ENCODE measurements at places on chromosomes 4 and X.

DNA sequence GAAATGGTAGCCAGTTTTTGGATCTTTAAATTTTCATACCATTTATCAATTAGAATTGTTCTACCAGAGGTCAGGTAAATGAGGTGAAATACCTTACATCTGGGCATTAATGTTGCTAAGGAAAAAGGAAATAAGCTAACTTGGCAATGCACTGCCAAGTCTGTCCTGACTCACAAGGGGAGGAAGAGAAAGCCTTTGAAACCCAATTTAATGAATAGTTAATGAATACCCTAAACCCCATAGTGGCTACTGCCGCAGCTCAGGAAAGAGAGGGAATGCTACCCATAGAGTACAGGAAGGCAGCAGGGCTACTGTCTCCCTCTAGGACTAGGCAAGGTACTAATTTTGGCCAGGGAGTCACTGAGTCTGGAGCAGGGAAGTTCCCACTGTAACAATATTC is 16.8 kb upstream of the DHX15 start:
- no peak for DNase-seq

DNA sequence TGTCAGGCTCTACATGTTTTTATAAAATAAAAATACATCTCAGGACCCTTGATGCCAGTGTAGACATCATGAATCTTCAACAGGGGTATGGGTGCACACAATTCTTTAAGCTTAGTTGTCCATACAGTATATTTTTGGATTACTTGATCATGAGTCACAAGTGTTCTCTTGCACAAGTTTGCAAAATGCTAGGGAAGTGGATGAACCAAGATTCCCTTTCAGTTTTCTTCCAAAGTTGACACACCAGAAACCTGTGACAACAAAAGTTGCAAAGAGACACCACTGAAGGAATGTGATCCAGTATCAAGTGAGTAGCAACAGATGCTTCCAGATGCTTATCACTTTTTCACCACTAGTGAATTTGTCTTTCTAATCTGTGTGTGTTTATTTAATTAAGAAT is 1021.2 kb downstream of the PCDH7 start:
- DNase-seq = no peak

DNA sequence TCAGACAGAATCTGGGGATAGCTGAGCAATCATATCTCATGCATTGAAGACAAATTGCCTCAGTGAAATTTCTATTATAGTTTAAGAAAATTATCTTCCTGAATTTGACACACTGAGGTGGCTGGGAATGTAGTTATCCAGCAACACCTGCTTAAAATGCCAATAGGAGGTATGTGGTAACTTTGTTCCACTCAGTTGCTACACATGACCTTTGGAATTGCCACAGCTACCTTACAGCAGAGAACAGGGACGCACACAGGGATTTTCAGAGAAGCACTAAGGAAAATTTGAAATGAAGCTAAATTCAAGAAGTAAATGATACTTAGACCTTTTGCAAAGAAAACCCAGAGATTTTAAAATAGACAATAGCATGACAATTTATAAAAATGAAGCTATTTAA is 264.6 kb downstream of the IL1RAPL1 start:
- no peak for DNase-seq

DNA sequence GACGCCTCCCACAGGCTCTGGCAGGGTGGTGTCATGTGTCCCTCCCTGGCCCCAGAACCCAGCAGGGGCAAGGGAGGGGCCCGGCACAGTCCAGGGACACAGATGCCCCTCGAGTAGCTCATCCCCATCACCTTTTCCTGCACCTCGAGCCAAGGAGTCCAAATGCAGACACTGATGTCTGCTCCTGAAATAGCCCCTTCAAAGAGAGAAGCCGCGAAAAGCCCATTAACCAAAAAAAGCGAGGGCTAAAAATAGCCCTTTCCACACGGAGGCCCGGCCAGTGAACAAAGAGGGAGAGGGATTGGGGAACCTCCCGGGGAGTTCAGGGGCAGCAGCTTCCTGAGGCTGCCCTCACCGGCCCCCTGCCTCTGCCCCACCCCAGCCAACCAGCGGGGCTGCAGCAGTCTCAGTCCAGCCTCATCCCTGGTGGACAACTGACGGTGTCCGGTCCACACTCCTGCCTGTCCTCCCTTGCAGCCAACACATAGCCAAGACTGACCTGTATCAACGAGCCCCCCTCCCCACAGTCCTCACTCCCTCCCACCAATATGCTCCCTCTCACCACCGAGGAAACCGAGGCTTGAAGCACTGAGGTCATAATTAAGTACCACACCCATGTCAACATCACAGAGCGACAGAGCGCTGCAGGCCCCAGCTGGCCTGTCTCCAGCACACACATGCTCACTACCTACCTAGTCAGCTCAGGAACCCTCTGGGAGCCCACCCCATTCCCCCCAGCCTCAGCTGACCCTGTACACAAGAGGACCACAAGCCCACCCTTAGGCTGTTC is 23.9 kb downstream of the WDR1 start:
- no peak for DNase-seq

- no peak for DNase-seq
Observed at GRCh38 chr4:12897954-12898353, 586.2 kb downstream of the RAB28 start.

GRCh38 chr4:65646136-65646535 is 24.2 kb downstream of the EPHA5 start:
- DNase-seq = no peak

- no peak for DNase-seq
Observed at GRCh38 chrX:6667048-6667768, 132.3 kb upstream of the VCX3A start.

DNA sequence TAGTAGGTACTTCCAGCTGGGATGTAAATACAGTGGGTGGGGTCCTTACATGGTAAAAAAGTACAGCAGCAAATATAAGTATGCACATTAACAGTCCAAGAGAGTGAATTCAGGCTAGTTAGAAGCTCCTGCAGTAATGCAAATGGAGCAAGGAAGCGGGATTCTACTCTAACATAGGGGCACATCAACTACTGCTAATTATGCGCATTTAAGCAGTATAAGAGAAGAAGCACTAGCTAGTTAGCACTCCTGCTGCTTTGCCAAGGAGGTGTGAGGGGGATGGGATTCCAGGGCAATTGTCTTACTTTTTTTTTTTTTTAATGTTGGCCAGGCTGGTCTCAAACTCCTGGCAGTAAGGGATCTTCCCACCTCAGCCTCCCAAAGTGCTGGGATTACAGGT is 284.1 kb downstream of the CHIC1 start:
- DNase-seq = no peak

GRCh38 chr4:111698361-111698760 is 446.9 kb upstream of the FAM241A start:
- DNase-seq = no peak

DNA sequence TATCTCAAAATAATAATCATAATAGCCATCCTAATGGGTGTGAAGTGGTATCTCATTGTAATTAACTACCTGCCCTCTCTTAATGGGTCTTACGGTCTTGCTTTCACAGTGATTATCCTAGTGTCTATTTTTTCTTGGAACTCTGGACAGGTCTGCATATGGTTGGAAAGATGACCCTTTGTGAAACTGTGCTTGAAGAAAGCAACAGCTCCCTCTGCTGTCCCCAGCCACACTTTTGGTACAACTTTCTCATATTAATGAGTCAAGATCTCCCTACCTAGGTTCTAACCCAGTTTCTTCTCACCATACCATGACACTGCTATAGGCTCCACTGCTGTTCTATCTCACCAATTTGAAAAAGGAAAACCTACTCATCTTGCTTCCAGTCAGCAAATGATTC is 2.4 kb downstream of the TFDP3 start:
- no peak for DNase-seq

DNA sequence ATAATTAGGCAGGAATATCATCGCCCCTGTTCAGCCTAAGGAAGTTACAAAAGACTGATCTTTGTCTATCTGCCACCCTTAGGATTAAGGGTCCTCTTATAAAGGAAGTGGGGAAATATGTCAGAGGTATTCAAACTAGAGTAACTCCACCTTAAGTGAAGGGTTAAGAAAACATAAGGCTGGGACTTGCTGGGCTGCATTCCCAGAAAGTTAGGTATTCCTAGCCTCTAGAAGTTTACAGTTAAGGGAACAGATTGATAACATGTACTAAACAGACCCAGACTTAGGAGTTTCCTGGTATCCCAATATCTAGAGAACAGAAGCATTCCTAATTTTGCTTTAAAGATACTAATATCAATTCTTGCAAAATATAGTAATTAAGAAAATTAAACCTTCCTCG is 6.0 kb downstream of the CXCL2 start:
- no peak for DNase-seq

- DNase-seq = no peak
Observed at GRCh38 chr4:1222036-1222789, 26.7 kb downstream of the CTBP1 start.

DNA sequence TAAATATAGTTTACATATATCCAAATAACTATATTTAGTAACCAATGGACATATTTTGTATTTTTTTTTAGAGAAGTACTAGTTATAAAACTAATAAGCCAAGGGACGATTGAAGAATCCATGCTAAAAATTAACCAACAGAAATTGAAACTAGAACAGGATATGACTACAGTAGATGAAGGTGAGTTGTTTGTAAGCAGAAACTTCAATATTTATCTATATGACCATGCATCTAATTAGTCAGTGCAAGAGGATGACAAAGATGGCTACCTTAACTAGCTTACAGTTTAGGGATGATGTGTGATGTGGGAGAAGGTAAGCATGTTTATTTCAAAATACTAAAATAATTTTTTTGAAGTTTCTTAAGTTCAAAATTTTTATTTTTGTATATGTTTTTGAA is 57.7 kb downstream of the HPGDS start:
- DNase-seq = no peak

GRCh38 chr4:18798123-18798522 is 776.6 kb upstream of the LCORL start:
- DNase-seq = no peak

DNA sequence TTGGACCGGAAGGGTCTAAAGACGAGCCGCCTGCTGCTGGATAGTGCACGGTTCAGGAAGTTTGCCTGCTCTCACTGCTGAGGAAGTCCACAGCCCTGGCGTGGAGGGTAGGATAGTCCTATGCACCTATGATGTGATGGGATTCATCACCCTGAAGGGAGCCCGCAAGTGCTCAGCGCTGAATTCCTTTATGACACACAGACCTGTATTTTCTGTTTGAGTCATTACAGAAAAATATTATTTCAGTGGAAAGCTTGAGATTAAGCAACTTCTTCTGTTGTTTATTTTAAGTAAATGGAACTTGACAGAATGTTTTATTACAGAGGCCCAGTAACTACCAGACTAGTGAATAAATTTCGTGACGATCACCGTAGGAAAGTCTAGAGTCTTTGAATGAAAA is 123.2 kb downstream of the TRIML1 start:
- no peak for DNase-seq

GRCh38 chr4:22030307-22030706 is 81.7 kb upstream of the KCNIP4 start:
- no peak for DNase-seq

DNA sequence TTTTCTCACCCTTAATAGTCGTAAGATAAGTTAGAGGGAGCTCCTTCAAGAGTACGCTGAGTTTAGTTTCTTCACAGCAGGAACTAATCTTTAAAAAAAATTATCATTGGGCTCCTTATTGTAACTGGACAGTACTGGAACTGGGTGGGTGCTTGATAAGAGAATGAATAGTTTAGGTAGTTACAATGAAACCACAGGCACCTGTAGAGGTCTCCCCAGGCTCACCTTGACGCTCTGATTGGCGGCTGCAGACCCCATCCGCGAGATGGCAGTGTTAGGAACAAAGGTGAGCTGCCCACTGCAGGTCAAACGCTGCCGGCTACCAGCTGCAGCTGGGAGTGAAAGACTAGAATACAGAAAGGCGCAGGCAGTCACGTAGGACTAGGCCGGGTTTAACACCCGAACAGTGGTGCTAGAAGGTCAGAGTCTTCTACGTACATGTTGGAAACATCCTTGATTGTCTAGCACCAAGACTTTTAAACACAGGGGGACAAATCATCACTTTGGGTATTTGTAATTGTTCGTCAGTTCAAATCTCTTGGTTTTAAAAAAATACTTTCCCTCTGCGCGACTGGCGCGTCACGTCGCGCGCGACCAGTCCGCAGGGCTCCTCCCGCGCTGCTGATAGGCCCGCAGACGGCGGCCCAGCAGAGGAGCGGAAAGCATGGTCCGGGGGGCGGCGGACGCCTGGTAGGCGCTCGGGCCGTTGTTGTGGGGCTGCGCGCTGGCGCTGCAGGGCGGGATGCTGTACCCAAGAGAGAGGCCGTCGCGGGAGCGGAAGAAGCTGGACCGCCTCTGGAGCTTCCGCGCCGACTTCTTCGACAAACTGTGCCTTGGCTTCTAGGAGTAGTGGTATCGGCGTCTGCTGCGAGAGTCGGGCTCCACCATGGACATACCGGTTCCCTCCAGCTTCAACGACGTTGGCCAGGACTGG is 45.6 kb downstream of the SMARCA5 start:
- DNase-seq = no peak

DNA sequence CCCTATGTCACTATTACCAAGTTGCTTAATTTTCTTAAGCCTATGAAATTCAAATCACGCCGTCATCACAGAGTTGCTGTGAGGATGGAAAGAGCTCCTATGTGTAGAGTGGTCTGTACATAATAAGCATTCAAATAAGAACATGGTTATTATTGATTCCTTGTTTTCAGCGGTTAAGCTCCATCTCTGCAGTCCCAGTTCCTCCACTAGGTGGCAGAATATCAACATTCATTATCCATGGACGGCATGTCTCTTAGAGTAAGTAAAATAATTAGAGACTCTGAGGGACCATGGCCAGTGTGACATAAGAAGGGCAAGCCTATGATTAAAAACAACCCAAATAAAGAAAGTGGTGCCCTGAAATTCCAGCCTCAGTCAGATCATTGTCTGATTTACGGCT is 132.5 kb upstream of the NHS start:
- no peak for DNase-seq

DNA sequence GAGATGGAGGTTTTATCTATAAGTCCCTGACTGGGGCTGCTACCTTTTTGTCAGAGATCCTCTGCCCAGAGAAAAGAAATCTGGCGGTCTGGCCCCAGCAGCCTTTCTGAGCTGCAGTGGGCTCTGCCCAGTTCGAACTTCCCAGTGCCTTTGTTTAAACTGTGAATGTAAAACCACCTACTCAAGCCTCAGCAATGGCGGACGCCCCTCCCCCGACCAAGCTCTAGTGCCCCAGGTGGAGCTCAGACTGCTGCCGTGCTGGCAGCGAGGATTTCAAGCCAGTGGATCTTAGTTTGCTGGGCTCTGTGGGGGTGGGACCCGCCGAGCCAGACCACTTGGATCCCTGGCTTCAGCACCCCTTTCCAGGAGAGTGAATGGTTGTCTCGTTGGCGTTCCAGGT is 121.8 kb downstream of the TSPAN5 start:
- no peak for DNase-seq

DNA sequence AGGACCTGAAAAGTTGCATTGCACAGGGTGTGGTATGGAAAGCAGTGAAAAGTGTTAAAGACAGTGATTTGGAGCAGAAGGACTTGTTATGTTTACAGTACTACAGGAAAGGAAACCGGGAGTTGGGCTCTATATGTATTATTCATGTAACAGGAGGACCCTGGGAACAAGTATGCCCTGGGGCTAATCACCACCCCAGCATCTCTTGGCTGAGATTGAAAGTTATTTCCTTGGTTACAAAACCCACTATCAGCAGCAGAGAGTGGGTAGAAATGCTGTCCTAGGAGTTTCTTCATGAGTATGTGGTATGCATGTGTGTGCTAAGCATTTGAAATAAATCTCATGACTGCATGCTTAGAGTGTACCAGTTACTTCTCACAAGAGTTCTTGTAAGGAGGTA is 46.9 kb downstream of the STK32B start:
- no peak for DNase-seq

GRCh38 chrX:20056704-20057103 is 60.0 kb downstream of the MAP7D2 start:
- DNase-seq = no peak

- no peak for DNase-seq
Observed at GRCh38 chr4:137611998-137612700, 79.9 kb upstream of the PCDH18 start.

Data from cerebellar nuclear complex (tissue), 1 donor.